Stimulated activated CD4-positive, alpha-beta T cell treated with anti-CD3 and anti-CD28 coated beads, TNF-alpha, amount 100 ng/mL, for 24 hours (primary cell): ENCODE measurements at places on chromosomes 3 and 15.

GRCh38 chr3:66403323-66403990, 97.4 kb downstream of the LRIG1 start:
- DNase-seq = no peak

DNA sequence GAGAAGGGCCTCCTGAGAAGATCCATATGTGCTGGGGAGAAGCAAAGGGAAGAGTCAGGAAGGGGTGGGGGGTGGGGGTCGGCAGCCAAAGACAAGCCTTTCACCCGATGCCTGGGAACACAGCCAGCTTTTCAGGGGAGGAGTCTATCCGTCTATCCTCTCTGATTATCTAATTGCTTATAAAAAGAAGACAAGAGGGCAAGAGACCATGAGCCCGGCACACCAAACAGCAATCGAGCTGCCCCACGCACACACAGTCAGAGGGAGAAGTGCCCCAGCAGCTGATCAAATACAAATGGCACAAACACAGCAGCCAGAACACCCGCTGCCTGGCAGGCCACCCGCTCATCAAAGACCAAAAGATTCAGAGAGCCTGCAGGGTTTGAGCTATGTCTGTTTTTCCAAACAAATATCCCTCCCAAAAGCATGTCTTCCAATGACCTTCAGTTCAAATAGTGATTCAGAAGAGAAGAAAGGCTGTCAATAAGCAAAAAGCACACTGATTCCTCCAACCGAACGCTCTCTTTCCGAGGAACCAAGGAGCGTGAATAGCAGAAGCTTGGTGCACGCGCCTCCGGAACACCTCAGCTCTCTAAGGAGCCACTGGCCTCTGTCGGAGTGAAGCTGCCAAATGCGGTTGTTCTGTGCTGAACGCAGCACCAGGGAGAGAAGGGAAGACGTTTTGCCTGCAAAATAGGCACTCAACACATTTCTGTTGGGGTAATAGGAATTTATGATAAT, 419.2 kb downstream of the OCA2 start:
- DNase-seq = no peak

DNA sequence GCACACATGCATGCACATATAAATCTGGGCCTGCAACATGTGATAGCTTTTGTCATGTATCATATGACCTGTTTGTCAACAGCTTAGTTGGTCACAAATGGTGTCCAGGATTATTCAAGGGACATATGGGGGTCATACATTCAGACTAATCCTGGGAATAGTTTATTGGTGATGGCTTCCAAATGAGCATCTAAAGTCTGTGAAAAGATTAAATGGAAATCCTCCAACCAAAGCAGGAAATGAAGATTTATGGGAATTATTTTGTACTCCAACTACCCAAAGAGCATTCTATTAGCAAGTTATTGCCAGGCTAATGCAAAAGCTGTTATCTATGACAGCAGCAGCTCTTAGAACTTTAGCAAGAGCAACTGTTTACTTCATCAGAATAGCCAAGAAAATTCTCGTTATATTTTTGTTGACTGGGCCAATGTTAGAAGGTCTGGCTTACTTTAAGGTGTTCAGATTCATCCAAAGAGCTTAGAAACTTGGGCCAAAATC, 7.1 kb downstream of the FSTL1 start:
- DNase-seq = no peak

- DNase-seq = no peak
Measured at GRCh38 chr3:136166507-136166906, 29.6 kb downstream of the MSL2 start.

GRCh38 chr3:99637368-99638111, 854 bp upstream of the COL8A1 start:
- DNase-seq = no peak

DNA sequence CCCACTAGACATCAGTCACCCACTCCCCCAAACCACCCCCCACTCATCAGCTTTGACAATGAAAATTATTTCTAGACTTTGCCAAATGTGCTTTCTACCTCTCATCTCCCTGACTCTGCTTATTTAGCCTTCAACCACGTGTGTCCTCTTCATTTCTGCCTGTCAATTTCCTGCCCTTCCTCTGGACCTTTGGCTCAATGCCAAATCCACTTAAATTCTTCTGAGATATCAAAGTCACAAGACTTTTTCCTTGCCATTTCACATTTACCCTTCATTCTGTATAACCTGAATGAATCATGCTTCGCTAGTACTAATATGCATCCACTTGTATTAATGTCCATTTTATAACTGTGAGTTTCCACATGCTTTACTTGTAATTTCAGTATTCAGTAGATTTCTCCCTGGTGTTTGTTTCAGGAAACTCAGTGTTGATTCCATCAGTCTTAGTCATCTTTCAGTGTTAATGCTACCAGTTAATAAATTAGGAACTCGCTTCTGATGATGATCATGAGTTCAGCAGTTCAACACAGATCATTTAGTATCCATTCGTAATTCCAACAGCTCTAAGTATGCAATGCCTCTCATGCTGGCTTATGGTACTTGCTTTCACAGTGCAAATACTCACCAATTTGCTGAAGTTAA, 128.2 kb upstream of the OSTN start:
- no peak for DNase-seq

DNA sequence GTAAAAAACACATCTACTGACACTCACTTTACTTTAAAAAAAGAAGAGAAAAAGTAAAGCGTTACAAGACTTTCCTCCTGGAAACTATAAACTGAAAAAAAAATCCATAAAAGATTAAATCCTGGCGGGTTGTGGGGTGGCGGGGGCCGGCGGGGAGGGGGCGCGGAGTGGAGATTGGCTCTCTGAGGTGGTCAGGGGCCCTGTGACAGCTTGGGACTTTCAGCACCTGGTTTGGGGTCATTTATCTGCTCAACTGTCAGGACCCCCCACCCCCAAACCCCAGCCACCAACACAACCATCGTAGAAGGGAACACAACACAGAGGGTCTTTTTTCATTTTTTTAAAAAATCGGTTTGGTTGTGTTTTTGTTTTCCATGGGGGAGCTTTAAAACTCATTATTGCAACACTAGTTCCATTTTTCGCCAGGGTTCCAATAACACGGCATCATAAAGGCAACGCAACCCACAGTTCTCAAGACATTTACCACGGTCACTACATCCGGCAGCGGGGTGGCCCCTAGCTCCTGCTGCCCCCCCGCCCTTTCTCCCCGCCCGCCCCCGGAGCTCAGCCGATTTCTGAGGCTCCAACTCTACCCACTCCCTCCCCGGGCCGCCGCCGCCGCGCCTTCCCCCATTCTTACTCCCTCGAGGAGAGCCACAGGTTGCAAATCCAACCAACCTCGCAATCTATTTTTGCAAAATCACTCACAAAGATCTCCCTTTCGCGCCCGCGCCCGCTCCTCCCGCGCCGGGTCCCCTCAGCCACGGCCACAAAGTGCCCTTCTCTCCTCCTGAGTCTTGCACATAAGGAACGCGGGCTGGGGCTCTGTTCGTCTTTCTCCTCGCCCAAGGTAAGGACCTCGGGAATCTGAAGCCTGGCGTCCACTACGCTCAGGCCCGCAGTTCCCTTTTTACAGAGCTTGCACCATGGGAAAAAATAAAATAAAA, 1.8 kb downstream of the BCL6 start:
- peak; percentile 48 for DNase-seq

GRCh38 chr3:127385540-127385870, 97.7 kb upstream of the PRR20G start:
- no peak for DNase-seq

GRCh38 chr3:62823461-62824050, 51.7 kb downstream of the CADPS start:
- DNase-seq = no peak

GRCh38 chr3:8942115-8942514, 21.2 kb downstream of the RAD18 start:
- DNase-seq = no peak

GRCh38 chr3:10364806-10365205, 43.9 kb upstream of the SEC13 start:
- DNase-seq = no peak

DNA sequence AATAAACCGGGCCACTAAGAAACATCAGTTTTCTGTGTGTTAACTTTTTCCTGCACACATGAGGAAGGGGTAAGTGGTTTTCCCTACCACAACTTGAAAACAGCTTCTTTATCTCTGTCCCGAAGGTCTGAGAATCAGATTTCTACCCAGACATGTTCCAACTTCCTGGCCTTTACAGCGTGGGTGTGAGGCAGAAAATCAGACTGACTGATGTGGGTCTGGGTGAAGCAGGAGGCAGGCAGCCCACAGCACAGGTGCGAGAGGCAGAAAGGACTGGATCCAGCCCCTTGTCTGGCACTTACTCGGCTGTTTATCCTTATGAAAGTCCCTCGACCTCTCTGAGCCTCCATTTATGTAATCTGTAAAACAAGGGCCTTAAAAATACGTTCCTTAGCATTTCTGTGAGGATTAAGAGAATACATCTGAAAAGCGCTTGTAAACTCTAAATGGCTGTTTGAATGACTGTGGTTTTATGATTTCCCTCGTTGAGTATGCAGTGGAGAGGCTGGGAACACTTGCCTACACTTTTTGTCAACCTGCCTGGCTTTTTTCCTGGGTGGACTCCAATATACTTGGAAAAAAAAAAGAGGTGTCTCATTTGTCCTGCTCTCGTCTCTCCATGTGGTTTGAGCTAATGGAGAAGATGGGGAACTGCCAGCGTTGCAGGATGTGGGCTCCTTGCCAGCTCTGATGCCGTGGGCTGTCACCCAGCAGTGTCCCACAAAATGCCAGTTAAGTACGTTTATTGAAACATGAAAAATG, 3.1 kb downstream of the AGBL1 start:
- DNase-seq = no peak

DNA sequence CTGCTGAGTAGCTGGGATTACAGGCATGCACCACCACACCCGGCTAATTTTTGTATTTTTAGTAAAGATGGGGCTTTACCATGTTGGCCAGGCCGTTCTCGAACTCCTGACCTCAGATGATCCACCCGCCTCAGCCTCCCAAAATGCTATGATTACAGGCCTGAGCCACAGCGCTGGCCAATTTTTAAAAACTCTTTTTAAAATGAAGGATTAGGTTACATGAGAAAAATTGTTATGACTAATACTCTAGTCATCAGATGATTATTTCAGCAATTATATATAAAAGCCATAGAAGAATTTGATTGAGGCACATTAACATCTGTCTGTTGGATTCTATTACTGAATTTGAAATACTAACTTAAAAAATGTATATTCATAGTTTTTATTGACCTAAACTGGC, 134.1 kb upstream of the MNS1 start:
- no peak for DNase-seq

DNA sequence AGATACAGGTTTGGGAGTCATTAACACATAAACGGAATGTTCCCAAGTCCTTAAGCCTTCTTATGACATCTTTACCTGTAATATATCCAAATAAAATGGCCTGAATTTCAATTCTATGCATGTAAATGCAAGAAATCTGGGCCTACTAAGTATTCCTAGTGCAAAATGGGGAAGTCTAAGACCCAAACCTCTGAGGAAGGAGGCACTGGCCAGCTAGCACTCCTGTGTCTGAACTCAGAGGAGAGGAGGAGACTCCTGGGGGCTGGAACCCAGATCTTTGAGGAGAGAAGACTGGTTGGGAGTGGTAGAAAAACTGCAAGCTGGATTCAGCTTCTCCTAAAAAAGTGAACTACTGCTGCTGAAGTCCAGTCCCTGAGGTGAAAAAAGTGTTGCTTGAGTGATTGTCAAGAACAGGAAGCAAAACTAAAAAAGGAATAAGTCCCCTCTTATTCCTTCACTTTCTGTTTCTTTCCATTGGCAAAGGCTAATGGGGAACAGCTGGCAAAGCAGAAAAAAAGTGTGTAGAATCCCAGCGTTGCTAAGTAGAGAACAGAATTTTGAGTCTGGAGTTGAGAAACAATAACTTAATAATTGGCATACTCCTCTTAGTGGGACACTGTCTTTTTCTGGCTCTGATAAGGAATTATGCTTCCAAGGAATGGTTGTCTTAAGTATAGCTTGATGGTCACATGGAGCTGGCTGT, 54.8 kb upstream of the ATP2C1 start:
- no peak for DNase-seq

DNA sequence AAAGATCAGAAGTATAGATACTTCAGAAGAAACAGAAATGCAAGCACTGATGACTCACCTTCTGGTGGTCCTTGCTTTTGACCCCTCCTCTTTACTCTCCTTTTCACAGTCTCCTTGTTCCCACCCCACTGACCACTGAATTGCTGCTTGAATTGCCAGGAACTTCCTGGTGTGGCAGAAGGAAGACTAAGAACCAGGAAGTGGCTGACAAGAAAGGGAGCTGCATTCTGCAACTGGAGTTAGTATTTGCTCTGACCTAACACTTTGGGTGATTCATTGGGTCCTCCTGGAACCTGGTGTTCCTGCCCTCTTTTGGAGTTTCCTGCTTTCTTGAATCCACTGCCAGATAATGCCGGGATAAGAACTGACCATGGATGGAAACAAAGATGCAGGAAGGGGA, 23.0 kb downstream of the KY start:
- DNase-seq = no peak

DNA sequence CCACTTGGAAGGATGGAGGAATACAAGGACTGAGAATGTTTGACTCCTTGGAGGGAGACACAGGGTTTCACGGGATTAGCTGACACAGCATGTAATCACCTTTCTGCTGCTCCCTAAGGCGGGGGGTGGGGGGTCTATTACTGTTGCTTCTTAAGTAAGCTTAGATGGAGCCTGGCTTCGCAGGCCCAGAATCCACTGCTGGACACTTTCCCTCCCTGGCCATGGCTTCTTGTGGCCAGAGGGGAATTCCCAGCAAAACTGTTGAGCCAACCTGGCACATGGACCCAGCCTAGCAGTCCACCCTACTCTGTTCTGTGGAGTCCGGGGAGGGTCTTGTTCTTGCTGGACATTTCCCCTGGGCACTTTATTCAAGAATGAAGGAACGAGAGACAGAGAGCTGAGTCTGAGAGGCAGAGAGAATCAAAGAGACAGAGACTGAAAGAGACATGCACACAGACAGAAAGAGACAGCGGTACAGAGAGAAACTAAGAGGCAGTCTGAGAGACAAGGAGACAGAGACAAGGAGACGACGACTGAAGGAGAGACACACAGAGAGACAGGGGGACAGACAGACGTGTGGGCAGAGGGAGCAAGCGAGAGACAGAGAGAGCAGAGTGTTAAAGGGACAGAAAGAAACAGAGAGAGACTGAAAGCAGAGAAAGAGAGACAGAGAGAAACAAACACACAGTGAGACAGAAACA, 55.6 kb upstream of the DLG1 start:
- DNase-seq = no peak

- DNase-seq = no peak
Measured at GRCh38 chr15:94673801-94674200, 442.4 kb downstream of the MCTP2 start.

GRCh38 chr3:72462595-72463011, 385.6 kb downstream of the SHQ1 start:
- DNase-seq = no peak
